ENCODE measurements at places on chromosomes 2 and 18. TPM values are rescaled to one million over a fixed set of nuclear protein-coding genes. Genes with fewer than 3 reads are reported as not detected.

GRCh38 chr18:79941473-79942119 is 9.9 kb downstream of the SLC66A2 start:
- no peak overlapping the region for H3K4me3 ChIP-seq
- H3K36me3 ChIP-seq, result peaks cover 76% of the 10 kb centered on the region
- no peaks in the 10 kb centered on the region for H3K27me3 ChIP-seq

DNA sequence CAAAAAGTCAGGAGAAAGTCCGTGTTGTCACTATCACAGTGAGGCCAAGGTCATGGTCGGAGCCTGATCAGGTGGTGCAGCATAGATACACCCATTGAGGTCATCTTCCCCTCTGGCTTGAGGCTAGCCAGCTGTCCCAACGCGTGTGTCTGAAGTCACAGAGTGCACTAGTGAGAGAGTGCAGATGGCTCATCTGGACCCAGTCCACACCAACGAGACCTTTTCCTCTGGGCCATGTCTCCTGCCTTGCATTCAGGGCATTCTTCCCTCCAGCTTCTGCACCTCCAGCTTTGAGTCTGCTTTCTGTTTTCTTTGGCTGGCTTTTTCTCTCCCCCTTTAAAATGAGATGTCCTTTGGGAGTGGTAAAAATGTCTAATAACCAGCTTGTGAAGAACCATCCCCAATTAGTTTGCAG is 146.9 kb downstream of the TDRD15 start:
- DNase-seq, result peak; percentile 65
- H3K27ac ChIP-seq, result peak overlapping the region; percentile 74
- no peaks in the 10 kb centered on the region for H3K36me3 ChIP-seq
- no peak overlapping the region for H3K4me3 ChIP-seq

DNA sequence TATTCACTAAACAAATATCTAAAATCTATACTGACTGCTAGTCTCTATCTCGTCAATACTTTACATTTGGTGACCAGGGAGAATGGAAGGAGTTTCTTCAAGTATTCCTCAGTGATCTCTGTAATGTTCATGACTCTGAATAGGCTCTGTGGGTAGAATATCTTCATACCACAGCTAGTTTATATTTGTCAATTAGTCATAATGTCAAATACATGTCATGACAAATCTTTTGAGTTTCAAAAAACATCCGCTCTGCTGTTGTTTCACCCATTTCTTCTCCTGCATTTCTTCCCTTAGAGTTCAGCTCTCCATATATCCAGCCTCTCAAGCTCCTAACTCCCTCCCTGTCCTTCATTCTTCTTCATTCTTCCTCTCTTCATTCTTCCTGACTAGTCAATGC is 206.5 kb upstream of the FANCL start:
- H3K4me3 ChIP-seq, result no peak overlapping the region
- no peak for DNase-seq
- no peaks in the 10 kb centered on the region for H3K27me3 ChIP-seq
- H3K36me3 ChIP-seq, result no peaks in the 10 kb centered on the region
- no peak overlapping the region for H3K27ac ChIP-seq

DNA sequence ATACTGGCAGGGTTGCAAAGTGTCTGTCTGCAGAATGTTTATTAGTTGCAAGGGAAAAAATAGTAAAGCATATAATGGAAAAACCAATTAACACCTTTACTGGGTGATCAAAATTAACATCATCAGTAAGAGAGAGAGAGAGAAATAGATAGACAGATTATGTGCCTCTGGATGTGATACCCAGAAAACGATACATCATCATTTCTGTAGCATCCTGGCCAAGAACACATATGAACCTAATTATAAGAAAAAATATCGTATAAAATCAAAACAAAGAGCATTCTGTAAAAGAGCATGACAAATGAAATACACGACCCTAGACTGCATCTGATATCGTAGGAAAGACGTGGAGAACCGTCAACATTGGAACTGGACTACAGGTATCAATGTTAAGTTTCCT is 64.6 kb downstream of the SMC6 start:
- H3K36me3 ChIP-seq, result peaks cover 5% of the 10 kb centered on the region
- DNase-seq, result no peak
- no peak overlapping the region for H3K27ac ChIP-seq
- H3K4me1 ChIP-seq, result no peaks in the 10 kb centered on the region
- no peaks in the 10 kb centered on the region for H3K27me3 ChIP-seq

GRCh38 chr2:235606004-235606715 is 112.3 kb downstream of the AGAP1 start:
- peak overlapping the region; percentile 26 for H3K4me3 ChIP-seq
- no peaks in the 10 kb centered on the region for H3K36me3 ChIP-seq
- H3K27ac ChIP-seq, result peak overlapping the region; percentile 71
- DNase-seq, result no peak

The PRSS56 gene
- total RNA-seq, result 0.89 TPM
